ENCODE measurements at places on chromosomes 11 and 22.

DNA sequence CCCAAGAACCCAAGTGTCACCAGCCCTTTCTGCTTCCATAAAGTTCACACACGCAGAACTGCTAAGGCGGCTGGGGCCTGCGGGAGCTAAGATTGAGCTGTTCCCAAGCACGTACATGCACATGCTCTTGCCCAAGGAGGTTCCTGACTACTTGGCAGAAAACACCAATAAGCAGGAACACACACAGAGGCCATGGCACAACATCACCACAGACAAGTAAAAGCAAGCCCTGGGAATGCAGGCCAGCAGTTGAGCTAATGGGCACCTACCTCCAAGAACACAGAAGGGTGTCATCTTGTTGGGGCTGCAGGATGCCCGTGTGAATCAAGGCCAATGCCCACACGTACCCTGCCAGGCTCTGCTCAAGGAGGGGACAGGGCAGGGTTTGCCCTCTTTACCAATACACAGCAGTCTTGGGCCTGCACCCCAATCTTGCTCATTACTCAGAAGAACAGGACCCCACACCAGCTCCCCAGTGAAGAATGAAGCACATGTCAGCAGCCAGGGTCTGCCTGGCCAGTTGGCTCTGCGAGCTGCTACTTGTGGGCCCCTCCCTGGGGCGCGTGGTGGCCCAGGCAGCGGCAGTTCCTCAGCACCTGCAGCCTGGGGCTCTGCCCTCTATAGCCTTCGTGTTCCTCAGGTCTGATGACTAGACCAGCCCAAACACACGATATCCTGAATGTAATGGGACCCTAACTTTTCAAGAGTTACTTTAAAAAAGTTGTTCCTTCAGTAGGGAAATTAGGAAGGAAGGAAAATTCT, 32.3 kb upstream of the CYP2D6 start:
- no peak for DNase-seq

DNA sequence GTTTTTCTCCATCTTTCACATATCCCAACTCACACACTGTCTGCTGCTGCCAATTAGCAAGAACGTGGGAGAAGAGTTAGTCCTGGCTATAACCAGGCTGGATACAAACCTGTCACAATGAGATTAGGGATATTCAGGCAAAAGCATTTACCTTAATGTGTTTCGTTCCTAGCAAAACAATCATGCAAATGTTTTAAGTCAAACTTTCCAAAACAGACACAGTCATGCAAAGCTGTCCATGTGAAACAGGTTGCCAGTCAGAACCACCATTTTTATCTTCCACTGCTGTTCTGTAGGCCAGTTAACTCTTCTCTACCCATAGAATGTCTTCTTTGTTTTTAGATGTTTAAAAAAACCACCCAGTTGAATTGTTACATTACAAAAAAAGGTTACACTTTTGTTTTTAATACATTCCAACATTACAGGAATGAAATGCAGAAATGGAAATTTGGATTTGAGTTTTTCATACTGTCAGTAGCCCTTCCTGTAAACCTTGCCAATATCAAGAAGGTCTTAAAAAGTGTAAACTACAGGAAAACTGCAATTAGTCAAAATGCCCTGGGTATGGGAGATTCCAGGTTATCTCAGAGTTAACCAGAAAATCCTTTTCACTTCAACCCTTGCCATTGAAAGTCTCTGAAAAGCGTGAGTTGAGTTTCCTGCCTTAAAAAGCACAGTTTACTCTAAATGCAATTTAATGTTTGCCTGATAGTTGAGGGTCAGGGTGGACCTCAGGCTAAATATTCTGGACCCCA, 34.2 kb upstream of the LDLRAD3 start:
- no peak for DNase-seq

GRCh38 chr22:50112151-50113118, 22.6 kb downstream of the MOV10L1 start:
- DNase-seq = no peak

DNA sequence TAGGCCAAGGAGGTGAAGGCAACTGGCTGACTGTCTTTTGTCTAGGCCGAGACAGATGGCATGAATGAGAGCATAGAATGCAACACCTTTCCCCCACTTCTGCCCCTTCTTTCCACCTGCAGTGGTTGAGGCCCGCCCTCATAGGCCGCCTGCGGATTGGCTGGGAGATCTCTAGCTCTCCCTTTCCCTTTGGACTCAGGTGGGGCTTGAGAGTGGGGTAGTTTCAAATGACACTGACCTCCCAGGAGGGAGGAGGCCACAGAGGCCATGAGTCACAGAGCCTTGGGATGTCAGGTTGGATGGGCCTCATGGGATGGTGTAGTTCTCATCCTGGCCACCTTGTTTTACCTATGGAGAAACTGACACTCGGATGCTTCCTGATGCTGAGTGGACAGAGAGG, 9.1 kb downstream of the MICAL2 start:
- no peak for DNase-seq

GRCh38 chr11:83255366-83255765, 30.8 kb downstream of the CCDC90B start:
- DNase-seq = no peak

- no peak for DNase-seq
These were observed 86.9 kb downstream of the GGTLC2 start for GRCh38 chr22:22731374-22731676.

DNA sequence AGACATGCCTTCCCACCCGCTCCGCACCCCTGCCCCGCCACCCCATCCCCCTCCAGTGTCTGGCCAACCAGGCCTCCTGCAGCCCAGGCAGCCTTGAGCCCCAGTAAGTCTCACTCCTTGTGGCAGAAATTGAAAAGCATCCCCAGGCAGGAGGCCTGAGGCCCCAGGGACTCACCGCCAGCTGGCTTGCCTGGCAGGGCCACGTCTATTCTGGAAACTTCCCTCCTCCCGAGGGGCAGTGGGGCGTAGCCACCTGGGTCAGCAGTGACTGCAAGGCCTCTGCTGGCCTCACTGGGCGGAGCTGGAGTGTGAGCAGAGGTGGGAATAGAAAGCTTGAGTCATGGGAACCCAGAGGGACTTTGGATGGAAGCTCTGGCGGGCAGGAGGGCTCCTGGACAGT, 26.3 kb downstream of the ANO1 start:
- DNase-seq = no peak

GRCh38 chr22:43521716-43522115, 109.9 kb downstream of the MPPED1 start:
- DNase-seq = no peak

GRCh38 chr22:37412495-37413250, 14.6 kb downstream of the ELFN2 start:
- DNase-seq = no peak

All from NT2/D1 (cell line).